Vagina (tissue), 2 donors: ENCODE measurements at places on chromosomes 5 and 9.

DNA sequence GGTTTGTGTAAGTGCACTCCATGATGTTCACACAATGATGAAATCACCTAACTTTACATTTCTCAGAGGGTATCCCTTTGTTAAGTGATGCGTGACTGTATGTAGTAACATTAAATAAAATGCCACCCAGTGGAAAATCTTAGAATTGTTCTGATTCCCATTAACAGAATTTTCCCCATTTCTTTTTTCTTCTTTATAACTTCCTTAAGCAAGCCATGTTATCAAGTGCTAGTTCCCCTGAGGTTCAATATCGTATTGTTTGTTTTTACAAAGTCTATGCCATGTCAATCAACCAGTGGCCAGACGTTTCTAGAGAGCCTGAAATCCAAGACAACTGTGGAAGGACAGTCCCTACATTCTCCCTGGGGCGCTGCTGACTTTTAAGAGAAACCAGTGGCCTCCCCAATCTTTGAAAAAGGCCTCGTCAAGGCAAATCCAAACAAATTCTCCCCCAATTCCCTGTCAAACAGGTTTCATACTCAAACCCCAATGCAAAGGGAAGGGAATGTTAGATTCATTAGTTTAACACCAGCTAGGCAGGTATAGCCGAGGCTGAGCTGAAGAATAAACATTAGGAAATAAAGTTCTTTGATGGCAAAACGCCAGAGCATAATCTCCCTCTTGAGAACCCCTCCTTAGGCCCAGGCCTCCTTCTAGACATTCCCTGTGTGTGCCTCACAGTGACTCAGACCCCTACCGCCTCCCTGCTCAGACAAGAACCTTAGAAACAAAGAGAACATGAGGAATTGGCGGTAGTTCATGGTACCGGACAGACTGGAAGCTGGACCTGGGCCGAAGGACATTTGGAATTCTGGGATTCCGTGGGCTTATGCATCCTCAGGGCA lies 198.7 kb downstream of the GNA14 start:
- H3K4me3 ChIP-seq: no peak overlapping the region
- no peaks in the 10 kb centered on the region for H3K27me3 ChIP-seq
- no peak for DNase-seq
- no peaks in the 10 kb centered on the region for H3K36me3 ChIP-seq

DNA sequence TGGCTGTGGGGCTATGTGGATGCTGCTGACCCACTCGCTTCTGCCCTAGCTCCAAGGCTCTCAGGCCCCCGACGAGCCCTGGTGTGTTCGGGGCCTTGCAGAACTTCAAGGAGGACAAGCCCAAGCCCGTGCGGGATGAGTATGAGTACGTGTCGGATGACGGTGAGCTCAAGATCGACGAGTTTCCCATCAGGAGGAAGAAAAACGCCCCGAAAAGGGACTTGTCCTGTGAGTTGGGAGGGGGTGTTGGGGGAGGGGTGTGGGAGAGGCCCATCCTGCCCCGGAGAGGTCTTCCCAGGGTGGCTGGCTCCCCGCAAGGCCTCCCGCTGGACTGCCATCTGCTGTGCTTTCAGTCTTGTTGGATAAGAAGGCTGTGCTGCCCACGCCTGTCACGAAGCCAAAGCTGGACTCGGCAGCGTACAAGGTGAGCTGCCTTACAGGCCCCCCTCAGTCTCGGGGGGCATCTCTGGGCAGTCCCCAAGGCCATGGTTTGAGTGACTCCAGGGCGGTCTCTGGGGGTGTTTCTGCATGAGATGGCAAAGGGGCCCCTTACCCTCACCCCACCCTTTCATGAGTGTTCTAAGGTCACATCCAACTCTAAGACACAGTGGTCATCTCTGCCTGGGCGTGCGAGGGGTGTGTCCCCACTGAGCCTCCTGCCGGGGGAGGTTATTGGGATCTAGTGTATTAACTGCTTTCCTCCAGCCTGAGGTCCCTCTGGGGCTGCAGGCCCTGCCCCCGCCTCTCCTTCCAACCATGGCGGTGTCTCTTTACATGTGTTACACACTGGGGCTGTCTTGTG lies 89.5 kb downstream of the PHF2 start:
- H3K4me3 ChIP-seq: no peak overlapping the region
- H3K36me3 ChIP-seq: peaks cover 43% of the 10 kb centered on the region
- no peaks in the 10 kb centered on the region for H3K4me1 ChIP-seq
- no peaks in the 10 kb centered on the region for H3K27me3 ChIP-seq
- DNase-seq: no peak

GRCh38 chr5:390623-391491 lies 52.1 kb upstream of the EXOC3 start:
- H3K27me3 ChIP-seq: no peaks in the 10 kb centered on the region
- H3K4me3 ChIP-seq: no peak overlapping the region
- peak; percentile 87 for DNase-seq
- peaks cover 32% of the 10 kb centered on the region for H3K4me1 ChIP-seq

DNA sequence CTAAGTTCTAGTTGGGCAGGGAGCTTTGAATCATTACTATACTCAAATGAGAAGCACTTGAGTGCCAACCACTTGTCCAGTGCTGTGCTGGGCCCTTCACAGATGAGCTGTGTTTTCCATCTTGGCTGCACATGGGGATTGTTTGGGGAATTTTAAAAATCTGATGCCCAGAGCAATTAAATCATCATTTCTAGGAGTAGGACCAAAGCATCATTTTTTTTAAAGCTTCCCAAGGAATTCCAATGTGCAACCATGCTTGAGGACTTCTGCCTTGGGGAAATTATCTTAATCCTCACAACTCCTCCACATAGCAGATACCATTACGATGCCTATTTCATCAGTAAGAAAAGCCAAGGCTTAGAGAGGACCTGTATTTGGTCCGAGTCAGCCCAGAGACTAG lies 131.4 kb downstream of the TMEM174 start:
- H3K4me1 ChIP-seq: peaks cover 15% of the 10 kb centered on the region
- H3K36me3 ChIP-seq: no peaks in the 10 kb centered on the region
- no peak for DNase-seq

DNA sequence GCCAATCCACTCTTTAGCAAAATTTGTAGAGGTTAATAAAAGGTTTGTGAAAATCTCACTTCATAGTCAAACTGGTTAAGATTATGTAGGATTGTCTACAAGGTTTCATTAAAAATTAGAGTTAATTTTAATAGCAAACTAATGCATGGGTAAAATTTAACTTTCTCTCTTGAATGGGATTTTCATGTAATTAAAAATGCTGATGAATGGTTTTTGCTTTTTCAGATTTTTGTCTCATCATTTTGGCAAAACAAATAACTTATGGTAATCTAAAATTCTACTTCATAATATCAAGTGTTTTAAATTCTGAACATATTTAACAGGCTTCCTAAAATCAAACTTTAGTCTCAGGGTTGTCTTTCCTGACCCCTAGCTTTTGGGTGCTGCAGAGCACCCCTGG lies 113.8 kb upstream of the FAM174A start:
- no peaks in the 10 kb centered on the region for H3K4me1 ChIP-seq
- H3K36me3 ChIP-seq: no peaks in the 10 kb centered on the region
- H3K4me3 ChIP-seq: no peak overlapping the region

DNA sequence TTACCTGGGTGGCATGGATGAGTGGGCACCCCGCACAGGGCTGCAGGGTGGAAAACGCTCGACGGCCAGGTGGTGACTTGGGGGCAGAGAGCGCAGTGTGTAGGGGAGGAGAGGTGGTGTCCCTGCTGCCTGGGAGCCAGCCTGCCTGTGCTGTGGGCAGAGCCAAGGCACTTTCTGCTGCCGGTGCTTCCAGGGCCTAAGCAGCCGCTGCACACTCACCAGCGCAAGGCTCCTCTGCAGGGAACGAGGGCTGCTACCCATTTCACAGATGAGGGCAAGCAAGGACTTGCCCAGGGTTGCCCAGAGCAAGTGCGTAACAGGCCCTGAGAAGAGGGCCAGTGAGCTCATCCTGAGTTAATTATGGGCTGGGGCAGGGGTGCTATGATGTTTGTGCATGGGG lies 62.5 kb downstream of the CRB2 start:
- no peaks in the 10 kb centered on the region for H3K27me3 ChIP-seq
- H3K36me3 ChIP-seq: peaks cover 7% of the 10 kb centered on the region
- H3K4me1 ChIP-seq: peaks cover 6% of the 10 kb centered on the region
- DNase-seq: no peak
- H3K27ac ChIP-seq: no peak overlapping the region

DNA sequence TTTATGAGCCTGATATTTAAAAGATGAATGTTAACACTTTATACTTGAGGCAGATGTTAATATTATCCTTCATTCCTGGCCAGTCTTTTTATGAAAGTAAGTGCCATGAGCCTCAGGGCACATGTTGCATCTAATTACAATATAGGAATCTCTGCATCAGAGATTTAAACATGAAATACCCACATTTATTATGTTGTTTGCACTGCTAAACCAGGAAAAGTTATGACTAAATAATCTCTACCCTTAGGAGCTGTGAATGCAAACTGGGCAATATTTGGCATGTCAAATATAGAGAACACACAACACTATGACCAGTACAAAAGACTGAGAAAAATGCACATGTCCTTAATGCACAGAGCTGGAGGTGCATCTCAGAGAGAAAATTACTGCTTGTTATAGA lies 526.1 kb upstream of the GRAMD2B start:
- no peak overlapping the region for H3K27ac ChIP-seq
- no peaks in the 10 kb centered on the region for H3K4me1 ChIP-seq
- H3K27me3 ChIP-seq: no peaks in the 10 kb centered on the region
- H3K4me3 ChIP-seq: no peak overlapping the region

DNA sequence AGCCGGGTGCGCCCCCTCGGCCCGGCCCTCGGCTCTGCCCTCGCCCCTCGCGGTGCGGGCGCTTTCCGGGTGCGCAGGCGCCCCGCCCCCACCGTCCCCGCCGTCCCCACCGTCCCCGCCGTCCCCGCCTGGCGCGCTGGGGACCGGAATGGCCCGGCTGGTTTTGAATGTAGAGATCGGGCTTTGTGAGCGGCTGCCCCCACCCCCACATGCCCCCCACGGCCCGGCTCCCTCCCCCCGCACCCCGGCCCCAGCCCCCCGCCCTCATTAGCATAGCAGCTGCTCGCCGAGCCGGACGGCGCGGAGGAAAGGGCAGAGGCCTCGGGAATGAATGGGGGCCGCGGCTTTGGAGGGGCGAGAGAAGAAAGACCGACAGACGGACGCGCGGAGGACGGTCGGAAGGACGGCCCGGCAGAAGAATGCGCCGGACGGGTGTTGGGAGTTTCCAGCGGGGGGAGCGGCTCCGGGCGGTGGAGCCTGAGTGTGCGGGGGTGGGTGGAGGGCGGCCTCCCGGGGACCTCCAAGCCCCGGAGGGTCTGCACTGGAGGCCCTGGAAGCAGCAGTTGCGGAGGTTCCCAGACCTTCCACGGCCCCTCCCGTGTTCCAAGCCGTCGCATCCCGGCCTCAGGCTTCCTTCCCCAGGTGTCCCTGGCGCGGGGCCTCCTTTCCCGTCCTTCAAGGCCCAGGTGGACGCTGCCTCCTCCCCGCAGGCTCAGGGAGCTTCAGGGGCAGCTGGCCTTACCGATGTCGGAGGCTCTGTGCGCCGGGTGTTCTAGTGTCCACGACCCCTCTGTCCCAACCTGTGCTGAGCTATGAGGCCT lies 6.0 kb downstream of the NRARP start:
- H3K4me1 ChIP-seq: peaks cover 42% of the 10 kb centered on the region
- peak overlapping the region; percentile 53 for H3K27ac ChIP-seq
- peaks cover 8% of the 10 kb centered on the region for H3K27me3 ChIP-seq
- peak overlapping the region; percentile 56 for H3K4me3 ChIP-seq
- no peaks in the 10 kb centered on the region for H3K36me3 ChIP-seq

GRCh38 chr9:70868661-70869652 lies 252.5 kb downstream of the TRPM3 start:
- H3K4me3 ChIP-seq: peak overlapping the region; percentile 29
- H3K36me3 ChIP-seq: no peaks in the 10 kb centered on the region
- no peak overlapping the region for H3K27ac ChIP-seq

DNA sequence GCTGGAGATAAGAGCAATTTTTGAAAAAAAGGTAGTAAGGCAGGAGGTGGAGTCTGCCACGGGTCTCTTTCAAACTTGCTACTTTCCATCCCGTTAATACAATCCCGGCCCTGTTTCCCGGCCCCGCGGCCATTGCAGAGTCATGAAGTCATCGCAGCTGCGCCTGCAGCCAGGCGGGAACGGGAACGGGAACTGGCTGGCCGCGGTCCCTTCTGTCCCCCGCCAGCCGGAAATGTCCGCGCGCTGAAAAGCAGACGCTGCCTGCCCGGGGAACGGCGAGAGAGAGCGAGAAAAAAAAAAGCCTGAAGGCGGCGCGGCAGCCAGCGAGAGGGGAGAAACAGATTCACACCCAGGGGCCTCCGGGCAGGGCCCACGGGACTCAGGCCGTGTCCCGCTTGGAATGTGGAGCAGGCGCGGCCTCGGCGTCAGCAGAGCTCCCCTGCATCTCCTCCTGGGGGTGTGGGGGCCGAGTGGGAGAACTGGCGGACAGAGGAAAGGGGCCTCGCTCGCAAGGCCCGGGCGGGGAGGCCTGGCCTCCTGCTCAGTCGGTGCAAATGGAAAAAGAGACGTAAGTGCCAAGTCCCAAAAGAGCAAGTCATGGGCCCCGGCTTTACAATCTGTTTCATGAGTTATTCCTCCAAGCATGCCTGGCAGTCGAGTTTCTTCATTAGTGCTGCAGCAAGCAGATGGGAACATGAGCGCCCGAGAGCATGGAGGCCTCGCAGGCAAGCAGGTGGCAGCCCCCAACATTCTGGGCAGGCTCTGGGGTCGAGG lies 201.2 kb upstream of the GAS1 start:
- DNase-seq: no peak
- peaks cover 13% of the 10 kb centered on the region for H3K4me1 ChIP-seq
- H3K36me3 ChIP-seq: no peaks in the 10 kb centered on the region
- H3K27ac ChIP-seq: peak overlapping the region; percentile 60
- H3K27me3 ChIP-seq: no peaks in the 10 kb centered on the region

DNA sequence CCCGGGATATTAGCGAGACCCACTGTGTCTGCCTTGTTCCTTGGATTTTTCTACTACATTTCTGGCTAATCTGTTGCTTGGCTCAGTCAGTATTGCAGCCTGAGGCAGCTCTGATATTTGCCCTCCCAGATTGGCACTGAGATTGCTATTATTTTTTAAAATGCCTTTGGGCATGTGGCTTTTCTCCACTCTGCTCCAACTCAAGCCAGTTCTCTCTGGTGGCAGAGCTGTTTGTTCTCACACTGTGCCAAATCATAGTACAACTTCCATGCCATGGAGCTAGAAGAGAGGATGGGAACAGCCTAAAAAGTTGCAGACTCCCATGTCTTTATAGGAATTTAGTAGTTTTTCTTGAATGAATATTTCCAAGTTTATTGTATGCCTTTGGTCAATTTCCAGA lies 155.9 kb upstream of the ATP10B start:
- H3K27me3 ChIP-seq: no peaks in the 10 kb centered on the region
- H3K4me3 ChIP-seq: no peak overlapping the region
- no peaks in the 10 kb centered on the region for H3K4me1 ChIP-seq
- H3K36me3 ChIP-seq: no peaks in the 10 kb centered on the region
- DNase-seq: no peak

DNA sequence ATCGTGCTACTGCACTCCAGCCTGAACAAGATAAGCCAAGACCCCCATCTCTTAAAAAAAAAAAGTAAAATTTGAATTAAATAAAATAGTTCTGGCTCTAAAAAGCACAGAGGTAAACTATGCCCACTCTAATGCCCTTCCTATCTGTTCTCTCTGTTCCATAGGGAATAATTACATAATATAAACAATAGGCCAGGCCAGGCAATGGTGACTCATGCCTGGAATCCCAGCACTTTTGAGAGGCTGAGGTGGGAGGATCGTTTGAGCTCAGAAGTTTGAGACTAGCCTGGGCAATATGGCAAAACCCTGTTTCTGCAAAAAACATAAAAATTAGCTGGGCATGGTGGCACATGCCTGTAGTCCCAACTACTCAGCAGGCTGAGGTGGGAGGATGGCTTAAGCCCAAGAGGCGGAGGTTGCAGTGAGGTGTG lies 47.4 kb downstream of the MYO10 start:
- DNase-seq: no peak
- H3K4me3 ChIP-seq: no peak overlapping the region
- no peaks in the 10 kb centered on the region for H3K27me3 ChIP-seq
- H3K36me3 ChIP-seq: no peaks in the 10 kb centered on the region
